ENCODE measurements at places on chromosomes 16 and 17. TPM values are rescaled to one million over a fixed set of nuclear protein-coding genes. Genes with fewer than 3 reads are reported as not detected.

NPIPA8 gene
- total RNA-seq = 1.0 TPM

MAPT gene
- total RNA-seq = 4.7 TPM

C17orf78 gene
- total RNA-seq = not detected

KRT39 gene
- total RNA-seq = 3.1 TPM
